ENCODE measurements at places on chromosomes 2 and 18.

GRCh38 chr2:12127638-12128037, 381.2 kb downstream of the LPIN1 start:
- DNase-seq = no peak

GRCh38 chr18:7870855-7871254, 303.7 kb downstream of the PTPRM start:
- DNase-seq = no peak

- DNase-seq = no peak
Observed at GRCh38 chr18:76457475-76457874, 37.6 kb downstream of the ZNF516 start.

- no peak for DNase-seq
Observed at GRCh38 chr2:217160103-217160743, 300.4 kb upstream of the TNP1 start.

- DNase-seq = no peak
Observed at GRCh38 chr2:197453914-197454398, 604 bp downstream of the COQ10B start.

- no peak for DNase-seq
Observed at GRCh38 chr2:58769864-58770234, 528.7 kb upstream of the FANCL start.

- no peak for DNase-seq
Observed at GRCh38 chr2:4895371-4895770, 796.8 kb upstream of the SOX11 start.

GRCh38 chr2:137051778-137052398, 286.5 kb downstream of the THSD7B start:
- no peak for DNase-seq

DNA sequence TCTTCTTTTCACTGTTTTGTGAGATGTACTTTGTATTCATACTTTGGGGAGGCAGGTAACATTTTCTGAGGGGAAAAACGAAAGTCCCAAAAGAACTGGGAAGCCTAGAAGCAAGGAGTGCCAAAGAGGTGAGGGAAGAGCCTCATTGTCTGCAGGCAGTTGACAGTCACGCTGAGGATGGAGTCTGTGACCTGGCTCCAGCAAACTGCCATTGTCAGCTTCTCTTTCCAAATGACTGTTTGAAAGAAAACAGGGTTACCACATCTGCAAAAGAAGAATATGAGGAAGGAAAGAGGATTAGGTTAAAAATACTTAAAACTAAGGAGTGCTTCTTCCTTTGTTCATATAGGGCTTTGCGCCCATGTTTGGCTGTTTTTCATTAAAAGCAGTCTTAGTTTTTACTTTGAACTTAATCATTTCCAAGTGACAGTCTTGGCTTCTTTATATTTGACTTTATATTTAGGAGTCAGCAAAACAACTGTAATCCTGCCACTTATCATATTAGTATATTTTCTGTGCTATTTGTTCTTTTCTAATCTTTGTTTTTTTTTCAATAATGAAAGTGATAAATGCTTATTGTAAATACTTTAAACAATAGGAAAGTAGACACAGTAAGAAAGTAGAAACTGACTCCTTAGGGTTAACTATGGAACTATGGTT, 35.0 kb downstream of the CERS6 start:
- no peak for DNase-seq

- DNase-seq = peak; percentile 50
Observed at GRCh38 chr2:232459419-232460035, 3.6 kb downstream of the ALPI start.

GRCh38 chr2:68295516-68295915, 24.2 kb downstream of the CNRIP1 start:
- no peak for DNase-seq

- no peak for DNase-seq
Observed at GRCh38 chr18:74268933-74269620, 22.7 kb downstream of the CYB5A start.

Measured in activated effector memory CD4-positive, alpha-beta T cell treated with anti-CD3 and anti-CD28 coated beads, Interleukin-2, amount 50 U/mL, for 16 hours (primary cell).